Activated T-cell treated with anti-CD3 and anti-CD28 coated beads, Interleukin-2, amount 50 U/mL, for 48 hours (primary cell): ENCODE measurements at places on chromosomes 2 and 18.

- DNase-seq: no peak
Observed at GRCh38 chr2:150410809-150411208, 76.7 kb downstream of the RND3 start.

DNA sequence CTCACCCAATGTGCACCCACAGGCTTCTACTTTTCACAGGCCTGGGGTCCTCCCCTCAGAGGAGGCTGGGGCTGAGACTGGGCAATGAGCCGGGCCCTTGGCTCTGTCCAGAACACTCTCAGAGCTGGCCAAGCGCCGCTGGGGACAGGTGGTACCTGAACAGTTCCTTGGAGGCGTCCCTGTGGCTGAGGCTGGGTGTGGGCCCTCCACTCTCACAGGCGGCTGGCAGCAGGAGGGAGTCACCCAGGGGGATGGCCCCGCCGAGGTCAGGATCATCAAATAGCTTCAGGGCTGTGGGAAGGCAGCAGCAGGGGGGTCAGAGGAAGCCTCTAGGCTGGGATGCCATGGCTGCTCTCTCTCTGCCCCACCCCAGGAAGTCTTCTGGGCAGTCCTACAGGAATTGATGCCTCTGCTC lies 27.1 kb downstream of the HS1BP3 start:
- DNase-seq: no peak

DNA sequence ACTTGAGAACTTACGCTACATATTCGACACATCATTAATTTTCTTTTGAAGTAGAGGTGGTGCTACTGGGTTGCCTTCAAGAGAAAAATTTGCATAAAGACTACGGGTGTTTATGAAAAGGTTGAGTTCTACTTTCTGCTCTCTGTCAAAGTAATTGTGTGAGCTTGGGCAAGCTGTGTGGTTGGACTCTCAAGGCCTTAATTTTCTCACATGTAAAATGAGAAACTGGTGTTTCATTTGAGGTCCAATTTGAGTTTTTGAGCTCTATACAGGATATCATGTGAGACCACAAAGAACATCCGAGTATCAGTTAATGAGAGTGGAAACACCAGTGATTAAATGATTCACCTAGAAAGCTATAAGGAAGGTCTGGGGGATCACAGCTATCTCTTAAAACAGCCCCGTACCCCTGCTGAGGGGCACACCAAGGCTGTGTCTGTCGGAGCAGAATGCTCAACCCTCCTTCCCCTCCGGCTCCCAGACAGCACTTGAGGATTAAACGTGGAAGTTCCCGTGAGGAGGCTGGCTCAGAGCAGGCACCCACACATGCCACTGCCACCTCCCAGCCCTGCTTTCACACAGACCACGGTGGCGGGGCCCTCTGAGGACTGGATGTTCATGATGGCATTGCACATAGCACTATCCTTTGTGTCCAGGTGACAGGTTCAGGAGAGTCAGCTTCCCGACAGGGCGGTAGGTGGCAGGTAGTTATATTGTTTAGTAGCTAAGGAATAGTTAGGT lies 191.8 kb downstream of the RNF144A start:
- no peak for DNase-seq

DNA sequence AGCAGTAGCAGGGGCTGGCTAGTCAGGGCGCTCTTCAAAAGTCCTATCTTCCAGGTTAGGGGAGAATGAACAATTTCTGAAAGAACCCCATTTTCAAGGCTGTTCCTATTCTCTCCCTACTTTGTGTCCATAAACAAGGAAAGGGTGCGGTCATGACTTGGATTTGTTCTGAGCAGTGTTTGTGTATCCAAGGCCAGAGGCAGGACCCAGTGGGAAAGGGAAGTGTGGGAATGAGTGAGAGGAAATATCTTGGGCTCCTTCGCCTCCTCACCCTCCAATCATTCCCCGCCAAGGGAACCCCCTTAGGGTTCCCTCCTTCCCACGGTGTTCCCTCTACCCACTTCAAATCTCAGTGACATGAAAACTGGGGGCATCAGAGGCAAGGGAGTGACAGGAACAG lies 25.5 kb upstream of the SPTBN1 start:
- no peak for DNase-seq

- DNase-seq: no peak
Observed at GRCh38 chr2:223251656-223252229, 199.8 kb downstream of the KCNE4 start.

GRCh38 chr2:37800176-37800858 lies 124.8 kb upstream of the RMDN2 start:
- no peak for DNase-seq

DNA sequence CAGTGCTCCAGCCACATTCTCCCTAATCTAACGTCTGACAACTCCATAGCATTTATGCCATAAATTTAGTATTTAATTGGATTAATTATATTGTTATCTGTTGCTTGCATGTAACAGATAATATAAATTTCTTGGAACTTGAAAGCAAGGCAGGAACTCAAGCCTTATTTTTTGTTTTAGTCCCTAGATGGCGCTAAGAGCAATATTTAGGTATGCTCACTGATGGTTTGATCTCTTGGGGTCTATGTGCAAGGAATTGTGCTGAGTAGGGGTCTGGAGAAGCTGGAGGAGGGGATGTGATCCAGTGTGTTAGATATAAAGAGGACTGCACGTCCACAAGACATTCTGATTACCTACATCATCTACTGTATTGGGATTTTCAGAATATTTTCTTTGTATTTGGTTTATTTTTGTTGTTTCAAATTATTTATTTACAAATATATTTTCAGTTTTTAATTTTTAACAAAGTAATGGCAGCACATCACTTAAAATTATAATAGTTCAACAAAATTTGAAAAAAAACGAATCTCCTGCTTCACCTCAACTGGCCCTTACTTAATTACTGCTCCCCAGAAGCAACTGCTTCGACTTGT lies 32.8 kb downstream of the KATNAL2 start:
- no peak for DNase-seq

GRCh38 chr2:63300835-63301234 lies 250.2 kb downstream of the OTX1 start:
- no peak for DNase-seq

GRCh38 chr2:44834656-44835055 lies 106.8 kb upstream of the SIX3 start:
- no peak for DNase-seq

DNA sequence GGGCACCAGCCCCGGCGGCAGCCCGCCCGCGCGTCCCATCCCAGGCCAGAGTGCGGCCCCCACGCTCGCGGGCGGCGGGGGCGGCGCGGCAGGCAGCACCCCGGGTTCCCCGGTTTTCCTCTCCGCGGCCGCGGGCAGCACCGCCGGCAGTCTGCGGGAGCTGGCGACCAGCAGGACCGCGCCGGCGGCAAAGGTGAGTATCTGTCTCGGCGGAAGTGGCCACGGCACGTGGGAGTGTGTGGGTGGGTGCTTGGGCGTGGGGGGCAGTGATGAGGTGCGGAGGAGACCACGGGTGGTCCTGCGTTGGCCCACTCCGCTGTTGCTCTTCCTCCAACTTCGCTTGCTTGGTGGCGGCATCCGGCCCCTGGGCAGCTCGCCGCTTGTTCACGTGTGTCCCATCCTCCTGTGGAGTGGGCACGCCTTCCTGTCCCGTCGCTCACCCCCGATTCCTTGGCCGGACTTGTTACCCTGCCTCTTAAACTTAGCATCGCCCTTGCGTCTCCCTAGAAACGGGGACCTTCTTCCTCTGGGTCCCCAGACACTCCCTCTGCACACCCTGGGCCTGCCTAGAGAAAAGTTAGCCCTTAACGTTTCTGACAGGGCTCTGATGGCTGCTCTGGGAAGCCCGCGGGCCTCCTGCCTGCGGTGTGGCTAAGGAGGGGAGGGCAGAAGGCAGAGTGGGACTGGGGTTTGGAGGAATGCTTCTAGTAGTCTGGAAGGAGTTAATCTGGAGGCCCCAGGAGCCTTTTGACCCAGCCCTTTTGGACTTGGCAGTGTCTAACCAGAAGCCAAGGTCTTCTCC lies 1.1 kb downstream of the SH3RF3 start:
- peak; percentile 42 for DNase-seq

- no peak for DNase-seq
Observed at GRCh38 chr2:136917411-136917881, 152.1 kb downstream of the THSD7B start.

DNA sequence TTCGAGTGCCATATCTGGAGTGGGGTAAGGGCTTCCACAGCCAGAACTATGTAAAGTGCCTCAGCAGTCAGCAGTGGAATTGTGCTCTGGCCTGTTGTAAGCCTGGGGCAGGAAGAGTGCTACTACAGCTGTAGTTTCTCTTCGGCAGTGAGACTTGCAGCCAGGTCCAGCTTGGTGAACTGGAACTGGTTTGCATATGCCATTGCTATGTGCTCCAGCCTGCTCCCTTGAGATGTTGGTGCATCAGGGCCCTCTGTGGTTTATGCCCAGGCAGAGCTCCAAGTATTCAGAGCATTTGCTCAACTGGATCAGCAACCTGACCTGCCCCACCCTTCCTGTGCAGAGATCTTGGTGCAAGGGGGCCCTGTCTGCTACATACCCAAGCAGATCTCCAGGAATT lies 47.8 kb downstream of the ZNF804A start:
- no peak for DNase-seq

GRCh38 chr18:45255197-45255890 lies 359.9 kb upstream of the SLC14A2 start:
- DNase-seq: no peak

DNA sequence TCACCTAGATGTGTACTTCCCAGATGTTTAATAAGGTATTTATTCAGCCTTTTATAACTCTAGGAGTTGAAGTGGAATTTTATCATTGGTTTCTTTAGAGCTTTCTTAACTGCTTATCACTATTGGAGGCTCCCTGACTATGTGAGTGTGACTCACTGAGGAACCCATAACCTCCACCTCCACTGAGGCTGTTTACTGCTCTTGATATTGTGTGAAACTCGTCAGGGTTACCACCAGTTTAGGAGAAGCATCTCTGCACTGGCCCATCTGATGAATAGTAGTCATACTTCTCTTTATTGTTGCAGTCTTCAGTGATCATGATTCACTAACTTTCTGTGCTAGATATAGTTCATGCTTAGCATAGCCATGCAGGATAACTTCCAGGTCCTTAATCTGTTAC lies 79.6 kb upstream of the UBXN4 start:
- DNase-seq: no peak

- DNase-seq: no peak
Observed at GRCh38 chr2:11371092-11371937, 26.9 kb upstream of the ROCK2 start.
